ENCODE measurements at places on chromosomes 3 and 15. TPM values are rescaled to one million over a fixed set of nuclear protein-coding genes. Genes with fewer than 3 reads are reported as not detected.

The ACOX2 gene
- total RNA-seq = 11.5 TPM

DNA sequence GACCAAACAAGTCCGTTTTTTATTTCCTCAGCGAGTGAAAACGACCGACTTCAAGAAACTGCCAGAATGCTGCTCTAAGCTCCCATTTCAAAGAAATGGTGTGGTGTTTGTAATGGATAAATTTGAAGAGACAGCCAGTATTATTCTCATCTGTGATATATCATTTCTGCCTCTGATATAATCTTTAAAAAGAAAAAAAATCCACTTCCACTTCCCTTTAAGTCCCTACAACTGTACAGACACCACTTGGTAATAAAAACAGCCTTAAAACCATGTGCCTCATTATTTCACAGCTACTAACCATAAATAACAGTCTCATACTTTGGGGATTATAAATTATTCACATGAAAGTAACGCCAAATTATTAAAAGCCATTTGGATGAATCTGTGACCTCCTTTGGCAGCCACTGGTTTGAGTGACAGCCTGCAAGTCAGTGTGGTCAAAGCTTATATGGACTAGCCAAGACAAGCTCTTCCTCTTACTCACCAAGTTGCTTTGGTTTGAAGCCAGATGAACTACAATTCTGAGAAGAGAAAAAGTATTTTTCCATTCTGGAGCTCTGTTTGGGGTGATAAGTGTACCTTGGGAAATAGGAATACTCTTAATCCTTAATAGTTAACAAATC, 168.0 kb downstream of the SHOX2 start:
- H3K4me1 ChIP-seq = no peaks in the 10 kb centered on the region
- DNase-seq = no peak
- no peak overlapping the region for H3K4me3 ChIP-seq
- H3K36me3 ChIP-seq = no peaks in the 10 kb centered on the region
- H3K27ac ChIP-seq = no peak overlapping the region
- H3K27me3 ChIP-seq = no peaks in the 10 kb centered on the region

The NRROS gene
- 33.2 TPM for total RNA-seq

The GCHFR gene
- 10.0 TPM for total RNA-seq

GRCh38 chr3:79809106-79809505, 41.3 kb upstream of the ROBO1 start:
- H3K27ac ChIP-seq = no peak overlapping the region
- DNase-seq = no peak
- no peaks in the 10 kb centered on the region for H3K27me3 ChIP-seq
- H3K4me3 ChIP-seq = no peak overlapping the region

GRCh38 chr3:196554205-196554604, 14.1 kb downstream of the WDR53 start:
- no peak overlapping the region for H3K27ac ChIP-seq
- H3K4me3 ChIP-seq = no peak overlapping the region
- no peaks in the 10 kb centered on the region for H3K36me3 ChIP-seq
- H3K27me3 ChIP-seq = no peaks in the 10 kb centered on the region

DNA sequence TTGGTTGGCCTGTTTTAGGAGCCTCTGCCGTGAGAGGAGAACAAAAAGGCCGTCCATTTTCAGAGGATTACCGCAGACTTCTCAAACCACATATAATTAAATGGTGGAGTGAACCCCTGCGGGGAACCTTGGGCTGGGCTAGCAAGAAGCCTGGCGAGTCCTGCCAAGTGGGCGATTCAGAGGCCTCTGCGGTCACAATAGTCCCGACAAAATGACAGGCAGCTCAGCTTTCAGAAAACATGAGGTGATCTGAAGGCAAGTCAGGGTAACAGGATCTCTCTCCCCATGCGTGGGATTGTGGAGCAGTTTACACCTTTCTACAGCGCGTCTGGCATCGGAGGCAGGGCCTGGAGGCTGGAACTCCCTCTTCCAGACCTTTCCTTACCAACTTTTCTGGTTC, 134.8 kb downstream of the ASB7 start:
- no peaks in the 10 kb centered on the region for H3K27me3 ChIP-seq
- H3K4me3 ChIP-seq = no peak overlapping the region
- H3K36me3 ChIP-seq = no peaks in the 10 kb centered on the region
- no peaks in the 10 kb centered on the region for H3K4me1 ChIP-seq

The EFCC1 gene
- total RNA-seq = 11.2 TPM

DNA sequence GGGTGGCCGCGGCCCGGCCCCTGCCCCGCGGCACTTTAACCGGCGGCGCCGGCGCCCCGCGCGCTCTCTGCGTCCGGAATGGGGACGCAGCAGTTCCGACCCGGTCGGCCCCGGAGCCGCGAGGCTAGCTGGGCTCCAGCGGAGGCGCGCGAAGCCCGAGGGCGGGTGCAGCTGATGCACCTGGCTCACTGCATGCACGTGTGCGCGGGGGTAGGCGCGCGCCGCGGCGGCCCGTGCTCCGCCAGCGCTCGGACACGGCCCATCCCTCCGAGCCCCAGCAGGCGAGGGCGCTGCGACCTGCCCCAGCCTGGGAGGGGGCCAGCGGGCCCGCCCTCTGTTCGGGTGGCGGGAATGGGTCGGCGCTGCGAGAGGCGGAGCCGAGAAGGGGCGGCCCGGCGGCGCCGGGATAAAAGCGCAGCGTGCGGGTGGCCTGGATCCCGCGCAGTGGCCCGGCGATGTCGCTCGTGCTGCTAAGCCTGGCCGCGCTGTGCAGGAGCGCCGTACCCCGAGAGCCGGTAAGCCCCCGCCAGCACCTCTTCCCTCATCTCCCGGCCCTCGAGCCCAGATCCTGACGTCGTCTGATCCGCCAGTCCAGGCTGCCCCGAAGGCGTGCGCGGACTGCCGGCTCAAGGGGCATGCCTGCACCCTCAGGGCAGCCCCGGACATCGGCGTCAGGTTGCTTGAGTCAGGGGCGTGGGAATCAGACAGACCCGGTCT, at the start of the genes CHDH and IL17RB:
Gene CHDH, minus strand, starts transcription at position 286 of the 717 bp plus-strand sequence. CDS start 22,411 bp downstream, outside the sequence.
Gene IL17RB, plus strand, starts transcription at position 435 of the 717 bp plus-strand sequence. Its CDS starts 21 bp downstream, at position 456.
- no peaks in the 10 kb centered on the region for H3K36me3 ChIP-seq
- no peaks in the 10 kb centered on the region for H3K4me1 ChIP-seq
- H3K4me3 ChIP-seq = peak within 1 kb of the TSS; percentile 65
- peak; percentile 81 for DNase-seq

GRCh38 chr3:16253601-16254000, 11.1 kb downstream of the DPH3 start:
- peak overlapping the region; percentile 60 for H3K27ac ChIP-seq
- H3K36me3 ChIP-seq = no peaks in the 10 kb centered on the region
- H3K4me3 ChIP-seq = no peak overlapping the region
- no peaks in the 10 kb centered on the region for H3K4me1 ChIP-seq

The DHFR2 gene
- total RNA-seq = 4.9 TPM

- H3K36me3 ChIP-seq = no peaks in the 10 kb centered on the region
- no peak overlapping the region for H3K27ac ChIP-seq
- no peaks in the 10 kb centered on the region for H3K4me1 ChIP-seq
- no peak overlapping the region for H3K4me3 ChIP-seq
Measured at GRCh38 chr15:96042734-96043224, 287.7 kb upstream of the NR2F2 start.

DNA sequence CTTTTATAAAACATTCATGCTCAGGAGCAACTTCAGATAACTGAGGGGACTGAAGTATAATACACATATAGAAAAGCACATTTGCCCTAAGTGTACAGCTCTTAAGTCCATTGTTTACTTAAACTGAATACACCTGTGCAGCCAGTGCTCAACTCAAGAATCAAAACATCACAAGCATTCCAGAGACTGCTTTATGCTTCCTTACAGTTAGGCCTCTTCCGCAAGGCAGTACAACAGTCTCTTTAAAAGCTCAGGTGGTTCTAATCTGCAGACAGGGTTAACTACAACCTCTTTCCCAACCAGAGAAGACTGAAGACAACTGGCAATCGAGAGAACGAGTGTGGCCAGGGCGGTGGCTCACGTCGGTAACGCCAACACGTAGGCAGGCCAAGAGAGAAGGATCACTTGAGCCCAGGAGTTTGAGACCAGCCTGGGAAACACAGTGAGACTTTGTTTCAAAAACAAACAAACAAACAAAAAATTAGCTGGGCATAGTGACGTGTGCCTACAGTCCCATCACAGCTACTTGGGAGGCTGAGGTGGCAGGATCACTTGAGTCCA, 16.9 kb downstream of the MCCC1 start:
- no peaks in the 10 kb centered on the region for H3K27me3 ChIP-seq
- no peaks in the 10 kb centered on the region for H3K4me1 ChIP-seq
- no peak for DNase-seq

DNA sequence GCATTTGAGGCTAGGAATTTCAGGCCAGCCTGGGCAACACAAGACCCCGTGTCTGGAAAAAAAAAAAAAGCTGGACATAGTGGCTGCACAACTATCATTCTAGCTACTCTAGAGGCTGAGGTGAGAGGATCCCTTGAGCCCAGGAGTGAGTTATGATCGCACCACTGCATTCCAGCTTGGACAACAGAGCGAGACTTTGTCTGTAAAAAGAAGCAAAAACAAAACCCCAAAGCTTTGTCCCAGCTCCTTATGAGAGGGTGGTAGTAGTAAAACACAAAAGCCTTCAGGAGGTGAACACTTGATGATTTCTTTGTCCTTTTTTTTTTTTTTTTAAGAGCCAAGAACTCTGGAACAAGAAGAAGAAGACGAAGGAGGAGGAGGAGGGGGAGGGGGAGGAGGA, 1.1 kb upstream of the CD200 start:
- H3K27ac ChIP-seq = no peak overlapping the region
- no peaks in the 10 kb centered on the region for H3K36me3 ChIP-seq
- DNase-seq = no peak
- peaks cover 9% of the 10 kb centered on the region for H3K4me1 ChIP-seq
- H3K4me3 ChIP-seq = no peak overlapping the region
- H3K27me3 ChIP-seq = no peaks in the 10 kb centered on the region

DNA sequence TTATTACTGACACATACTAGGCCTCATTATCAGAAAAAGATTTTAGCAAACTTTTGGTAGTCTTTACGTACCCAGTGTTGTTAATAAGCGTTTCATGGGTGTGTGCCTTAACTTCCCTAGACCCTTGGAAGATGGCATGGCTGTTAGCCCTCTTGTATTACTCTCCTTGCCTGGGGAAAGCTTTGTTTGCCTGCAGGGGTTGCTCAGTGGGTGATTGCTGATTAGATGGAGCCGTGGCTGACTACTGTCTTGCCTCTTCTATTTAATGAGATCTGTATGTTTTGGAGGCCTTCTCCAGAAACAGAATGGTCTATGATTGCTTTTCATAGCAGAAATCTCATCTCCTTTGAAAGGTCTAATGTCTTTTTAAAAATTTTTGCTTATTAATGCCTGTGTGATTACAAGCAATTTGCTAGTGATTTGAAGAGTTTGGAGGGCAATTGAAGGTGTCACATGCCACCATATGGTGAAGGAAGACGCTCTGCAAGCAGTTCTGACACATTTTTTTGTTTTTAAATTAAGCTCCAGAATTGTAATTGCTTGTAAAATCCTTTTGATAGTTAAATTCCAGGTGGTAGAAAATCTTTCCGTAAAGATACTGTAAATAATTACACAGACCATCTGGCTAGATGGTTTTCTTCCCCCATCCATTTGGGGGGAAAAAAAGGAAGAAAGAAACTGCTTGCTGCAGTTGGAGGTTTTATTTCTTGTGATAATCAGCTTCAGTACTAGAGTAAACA, 11.4 kb upstream of the C3orf20 start:
- no peaks in the 10 kb centered on the region for H3K27me3 ChIP-seq
- no peak overlapping the region for H3K27ac ChIP-seq
- no peak for DNase-seq
- no peak overlapping the region for H3K4me3 ChIP-seq

The HDC gene
- 2.7 TPM for total RNA-seq

GRCh38 chr3:71724584-71725270, 475 bp downstream of the EIF4E3 start:
- peaks cover 60% of the 10 kb centered on the region for H3K4me1 ChIP-seq
- H3K27ac ChIP-seq = peak overlapping the region; percentile 88
- H3K27me3 ChIP-seq = no peaks in the 10 kb centered on the region
- peak overlapping the region; percentile 79 for H3K4me3 ChIP-seq
- peak; percentile 91 for DNase-seq
- H3K36me3 ChIP-seq = no peaks in the 10 kb centered on the region

GRCh38 chr3:170632780-170633179, 46.9 kb upstream of the SLC7A14 start:
- H3K4me1 ChIP-seq = no peaks in the 10 kb centered on the region

The GOLGA6B gene
- not detected for total RNA-seq

DNA sequence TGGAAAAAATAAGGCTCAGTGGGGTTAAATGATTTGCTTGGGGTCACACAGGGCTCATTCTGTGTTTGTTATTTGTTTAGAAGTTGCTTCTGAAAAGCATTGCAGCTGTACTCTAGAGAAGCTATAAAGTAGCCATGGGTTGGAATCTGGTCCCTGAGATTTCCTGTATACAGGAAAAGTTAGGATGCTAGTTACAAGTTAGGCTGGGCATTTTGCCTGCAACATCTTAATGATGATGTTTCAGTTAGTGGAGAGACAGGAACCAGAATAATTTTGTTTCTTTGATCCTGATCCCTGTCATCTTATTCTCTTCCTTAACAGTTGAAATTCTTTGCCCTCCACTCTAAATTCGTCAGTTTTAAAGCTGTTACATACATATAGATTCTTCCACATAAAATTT, 445.3 kb downstream of the OTOL1 start:
- no peaks in the 10 kb centered on the region for H3K4me1 ChIP-seq
- no peak overlapping the region for H3K27ac ChIP-seq
- H3K4me3 ChIP-seq = no peak overlapping the region
- H3K36me3 ChIP-seq = no peaks in the 10 kb centered on the region
- no peak for DNase-seq

DNA sequence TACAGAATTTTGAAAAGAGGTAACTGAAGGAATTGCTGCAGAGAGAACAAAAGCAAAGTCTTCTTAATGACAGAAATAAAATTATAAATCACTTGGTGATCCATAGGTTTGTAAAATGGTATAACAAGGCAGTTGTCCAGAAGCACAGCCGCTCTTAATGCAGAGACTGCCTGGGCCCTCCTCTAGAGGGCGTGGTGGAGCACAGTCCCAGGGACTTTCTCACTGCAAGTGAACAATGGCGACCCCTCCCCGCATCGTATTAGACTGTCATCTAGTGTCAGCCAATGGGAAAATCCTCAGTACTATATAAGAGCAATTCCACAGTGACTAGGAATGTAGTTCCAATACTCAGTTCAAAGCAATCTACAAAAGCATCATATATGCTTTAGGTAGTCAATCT, 26.4 kb upstream of the ZBED2 start:
- DNase-seq = no peak
- H3K4me3 ChIP-seq = no peak overlapping the region
- H3K4me1 ChIP-seq = peaks cover 7% of the 10 kb centered on the region
- H3K36me3 ChIP-seq = peaks cover 11% of the 10 kb centered on the region

DNA sequence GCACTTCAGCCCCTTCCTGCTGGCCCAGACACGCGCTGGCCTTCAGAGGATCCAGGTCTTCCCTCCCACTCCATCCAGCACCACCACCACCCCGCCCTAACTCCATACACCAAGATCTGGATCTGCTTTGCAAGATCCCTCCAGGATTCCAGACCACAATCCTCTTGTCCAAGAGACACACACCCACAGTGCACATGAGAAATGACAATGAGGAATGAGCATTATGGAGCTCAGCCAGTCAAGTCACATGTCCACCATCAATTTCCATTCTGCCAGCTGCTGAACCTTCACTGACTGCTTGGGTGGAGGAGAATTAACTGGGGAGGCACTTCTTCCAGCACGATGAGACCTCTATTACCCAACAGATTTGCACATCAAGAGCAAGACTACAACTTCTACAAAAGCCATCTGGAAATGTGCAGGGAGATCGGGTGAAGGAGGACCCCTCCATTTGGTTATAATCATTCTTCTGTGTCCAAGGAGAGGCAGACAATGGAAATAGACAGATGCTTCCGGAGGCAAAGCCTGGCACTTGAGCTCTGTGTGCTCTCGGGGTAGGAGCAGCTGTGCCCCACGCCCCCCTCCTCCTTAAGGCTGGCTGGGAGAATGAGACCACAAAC, 12.3 kb upstream of the SPATA12 start:
- no peak overlapping the region for H3K27ac ChIP-seq
- H3K36me3 ChIP-seq = no peaks in the 10 kb centered on the region
- H3K4me3 ChIP-seq = no peak overlapping the region
- H3K4me1 ChIP-seq = no peaks in the 10 kb centered on the region
- DNase-seq = peak; percentile 44
